ENCODE measurements at places on chromosomes 4 and X. TPM values are rescaled to one million over a fixed set of nuclear protein-coding genes. Genes with fewer than 3 reads are reported as not detected.

Gene CXCL10
- total RNA-seq, result 0.90 TPM

Gene MAB21L2
- total RNA-seq, result 2.0 TPM

Gene YTHDC1
- total RNA-seq, result 67.6 TPM

Gene ADH1A
- 0.17 TPM for total RNA-seq

DNA sequence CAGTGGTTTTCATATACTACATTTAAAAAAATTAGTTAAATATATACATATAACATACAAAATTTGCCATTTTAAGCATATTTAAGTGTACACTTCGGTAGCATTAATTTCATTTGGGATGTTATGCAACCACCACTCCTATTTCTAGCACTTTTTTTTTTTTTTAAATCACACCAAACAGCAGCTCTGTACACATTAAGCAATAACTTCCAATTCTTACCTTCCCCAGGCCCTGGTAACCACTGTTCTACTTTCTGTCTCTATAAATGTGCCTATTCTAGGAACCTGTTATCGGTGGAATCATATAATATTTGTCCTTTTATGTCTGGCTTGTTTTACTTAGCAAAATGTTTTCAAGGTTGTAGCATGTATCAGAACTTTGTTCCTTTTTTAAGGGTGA, 39.1 kb downstream of the TMEM164 start:
- no peak overlapping the region for H3K27ac ChIP-seq
- H3K4me1 ChIP-seq, result no peaks in the 10 kb centered on the region
- H3K27me3 ChIP-seq, result no peaks in the 10 kb centered on the region
- no peak overlapping the region for H3K4me3 ChIP-seq
- DNase-seq, result no peak
- no peaks in the 10 kb centered on the region for H3K36me3 ChIP-seq

DNA sequence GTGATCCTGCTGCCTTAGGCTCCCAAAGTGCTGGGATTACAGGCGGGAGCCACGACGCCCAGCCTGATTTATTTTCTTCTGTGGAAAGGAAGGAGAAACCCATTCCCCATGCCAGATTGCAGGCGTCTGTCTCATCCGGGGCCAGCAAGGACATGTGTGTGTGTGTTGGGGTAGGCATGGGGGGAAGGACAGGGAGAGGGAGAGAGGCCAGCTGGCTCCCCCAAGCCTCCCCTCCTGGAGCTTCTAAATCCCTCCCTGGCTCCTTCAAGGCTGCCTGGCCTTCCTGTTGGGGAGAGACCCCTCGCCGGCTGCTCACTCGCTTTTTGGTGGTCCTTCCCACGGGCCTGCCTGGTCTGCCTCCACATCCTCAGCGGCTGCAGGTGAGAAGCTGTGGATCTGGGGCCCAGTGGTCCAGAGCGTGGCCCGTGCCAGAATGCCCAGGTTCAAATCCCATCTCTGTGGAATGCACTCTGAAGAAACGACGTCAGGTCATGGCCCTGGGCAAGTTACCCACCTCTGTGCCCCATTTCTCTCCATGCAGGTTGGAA, 1.3 kb upstream of the PLXNB3 start:
- no peaks in the 10 kb centered on the region for H3K27me3 ChIP-seq
- H3K4me1 ChIP-seq, result no peaks in the 10 kb centered on the region
- DNase-seq, result no peak
- no peak overlapping the region for H3K27ac ChIP-seq
- no peak overlapping the region for H3K4me3 ChIP-seq
- no peaks in the 10 kb centered on the region for H3K36me3 ChIP-seq

DNA sequence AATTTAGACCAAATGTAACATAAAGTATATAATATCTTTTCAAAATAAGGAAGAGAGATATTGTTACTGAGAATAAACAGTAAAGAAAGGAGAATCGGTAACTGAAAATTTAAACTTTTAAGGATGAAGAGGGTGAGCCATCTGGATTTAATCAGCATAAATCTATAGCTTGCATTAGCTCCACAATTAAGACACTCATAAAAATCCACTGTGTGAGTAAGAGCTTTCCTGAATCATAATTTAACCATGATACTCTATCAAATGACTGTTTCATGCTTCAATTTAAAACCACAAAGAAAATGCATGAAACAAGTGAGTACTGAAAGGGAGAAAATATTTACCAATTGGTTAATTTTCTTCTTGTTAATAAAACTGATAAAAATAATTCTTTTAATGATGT, 951.5 kb upstream of the SLIT2 start:
- H3K27ac ChIP-seq, result no peak overlapping the region
- H3K27me3 ChIP-seq, result no peaks in the 10 kb centered on the region
- no peak overlapping the region for H3K4me3 ChIP-seq
- H3K4me1 ChIP-seq, result no peaks in the 10 kb centered on the region

DNA sequence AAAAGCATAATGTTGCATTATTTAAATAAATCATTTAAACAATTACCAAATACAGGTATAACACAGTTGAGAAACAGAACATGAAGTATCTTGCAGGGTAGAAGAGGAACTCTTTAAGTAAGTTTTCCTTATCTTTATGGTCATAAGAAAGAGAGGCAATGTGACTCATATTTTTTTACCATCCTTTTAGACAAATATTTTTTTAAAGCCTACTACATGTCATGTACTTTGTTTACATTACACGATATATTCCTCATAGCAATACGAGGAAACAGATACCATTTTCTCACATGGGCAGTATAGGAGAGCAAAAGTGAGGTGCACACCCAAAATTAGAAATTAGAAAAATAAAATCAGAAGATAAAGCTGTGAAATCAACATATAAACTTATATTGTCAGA, 49.3 kb upstream of the EPHA5 start:
- no peak for DNase-seq
- H3K4me1 ChIP-seq, result no peaks in the 10 kb centered on the region
- H3K27me3 ChIP-seq, result no peaks in the 10 kb centered on the region
- H3K36me3 ChIP-seq, result no peaks in the 10 kb centered on the region

DNA sequence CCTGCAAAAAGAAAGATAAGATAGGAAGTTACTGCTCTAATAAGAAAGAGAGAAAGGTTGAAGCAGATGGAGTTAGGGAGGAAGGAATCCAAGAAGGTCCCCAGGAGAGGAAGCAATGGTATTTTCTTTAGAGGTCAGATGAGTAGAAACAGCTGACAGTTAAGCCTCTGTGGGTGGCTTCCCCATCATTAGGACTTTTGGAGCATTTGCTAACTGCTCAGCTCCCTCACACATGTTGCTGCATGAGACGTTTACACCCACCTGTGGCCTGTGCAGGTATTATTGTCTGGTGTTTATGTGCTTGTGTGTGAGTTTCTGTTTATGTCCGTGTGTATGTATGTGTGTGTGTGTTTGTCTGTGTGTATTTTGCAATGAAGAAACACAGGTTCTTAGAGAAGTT, 346.8 kb downstream of the RAB28 start:
- H3K4me1 ChIP-seq, result no peaks in the 10 kb centered on the region
- no peak overlapping the region for H3K4me3 ChIP-seq
- no peaks in the 10 kb centered on the region for H3K36me3 ChIP-seq
- DNase-seq, result no peak
- no peaks in the 10 kb centered on the region for H3K27me3 ChIP-seq

DNA sequence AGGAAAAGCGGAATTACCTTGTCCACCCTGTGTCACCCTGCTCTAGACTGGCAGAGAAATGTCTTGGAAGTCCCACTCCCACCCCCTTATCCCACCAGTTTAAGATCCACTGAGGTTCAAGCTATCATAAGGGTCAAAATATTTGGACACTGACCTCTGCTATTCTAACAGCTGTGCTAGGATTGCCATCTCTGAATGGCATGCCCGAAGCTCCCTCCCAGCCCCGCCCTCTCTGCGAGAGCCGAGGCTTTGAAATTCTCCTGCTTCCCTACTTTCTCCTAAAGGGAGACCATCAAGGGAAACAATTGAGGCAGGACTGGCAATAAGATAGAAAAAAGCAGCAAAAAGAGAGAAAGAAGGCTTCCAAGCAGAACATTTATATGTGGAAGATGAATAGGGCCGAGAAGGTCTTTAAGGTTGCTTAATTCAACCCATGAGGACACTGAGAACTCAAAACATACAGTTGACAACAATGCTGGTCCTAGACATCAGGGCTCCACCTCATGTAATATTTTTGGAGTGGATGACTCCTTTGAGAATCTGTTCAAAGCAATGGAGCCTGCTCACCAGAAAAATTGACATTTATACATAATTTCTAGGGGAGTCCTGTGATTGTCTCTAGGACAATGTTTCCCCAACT, 338.7 kb upstream of the F9 start:
- H3K4me1 ChIP-seq, result no peaks in the 10 kb centered on the region
- H3K4me3 ChIP-seq, result no peak overlapping the region
- no peaks in the 10 kb centered on the region for H3K36me3 ChIP-seq
- H3K27ac ChIP-seq, result no peak overlapping the region
- H3K27me3 ChIP-seq, result no peaks in the 10 kb centered on the region
- no peak for DNase-seq

DNA sequence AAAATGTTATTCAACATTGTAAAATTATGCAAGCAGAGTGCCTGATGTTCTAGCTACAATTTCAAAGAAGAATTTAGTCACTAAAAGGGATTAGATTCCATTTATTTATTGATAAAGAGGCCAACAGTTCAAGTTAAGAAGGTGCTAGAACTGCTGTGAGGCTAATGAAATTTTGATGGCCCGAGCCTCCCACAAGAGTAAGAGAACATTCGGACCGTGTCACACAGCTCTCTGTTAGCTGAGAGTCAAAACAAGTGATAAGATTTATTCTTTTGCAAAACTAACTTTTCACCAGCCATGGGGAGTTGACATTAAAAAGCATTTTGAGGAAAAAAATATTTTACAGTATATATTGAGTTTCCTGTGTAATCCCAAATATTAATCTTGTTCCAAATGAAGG, 106.8 kb downstream of the TENM3 start:
- no peaks in the 10 kb centered on the region for H3K4me1 ChIP-seq
- DNase-seq, result no peak
- no peaks in the 10 kb centered on the region for H3K36me3 ChIP-seq

DNA sequence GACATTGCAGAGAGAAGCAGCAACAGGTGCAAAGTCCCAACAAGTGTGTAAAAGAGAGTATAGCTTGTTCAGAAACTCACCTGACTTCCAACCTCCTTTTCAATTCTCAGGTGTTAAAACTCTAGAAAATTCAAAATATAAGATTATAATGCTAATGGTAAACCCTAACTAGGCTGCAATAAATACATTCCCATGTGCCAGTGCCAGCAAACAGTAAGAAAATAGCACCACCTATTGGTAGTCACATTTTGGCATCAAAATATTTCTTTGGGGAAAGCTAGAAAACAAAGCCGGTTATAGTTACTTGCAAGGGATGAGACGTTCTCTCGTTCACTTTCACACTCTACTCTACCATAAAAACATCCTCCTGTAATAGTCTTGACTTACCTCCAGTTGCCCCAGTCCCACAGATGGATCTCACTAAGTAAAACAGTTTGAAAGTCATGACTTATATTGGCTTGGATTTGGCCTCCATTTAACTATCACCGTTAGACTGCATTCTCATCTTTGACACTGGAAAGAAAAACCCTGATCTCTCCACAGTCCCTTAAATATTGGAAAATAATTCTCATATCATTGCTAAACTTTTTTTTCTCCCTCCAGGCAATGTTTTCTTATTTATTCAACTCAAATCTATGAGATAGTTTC, 9.6 kb downstream of the BMP3 start:
- DNase-seq, result no peak
- no peaks in the 10 kb centered on the region for H3K27me3 ChIP-seq
- H3K4me3 ChIP-seq, result no peak overlapping the region
- H3K36me3 ChIP-seq, result no peaks in the 10 kb centered on the region

GRCh38 chr4:48772556-48772955, 7.5 kb downstream of the FRYL start:
- H3K4me1 ChIP-seq, result peaks cover 10% of the 10 kb centered on the region
- H3K36me3 ChIP-seq, result no peaks in the 10 kb centered on the region
- no peaks in the 10 kb centered on the region for H3K27me3 ChIP-seq

DNA sequence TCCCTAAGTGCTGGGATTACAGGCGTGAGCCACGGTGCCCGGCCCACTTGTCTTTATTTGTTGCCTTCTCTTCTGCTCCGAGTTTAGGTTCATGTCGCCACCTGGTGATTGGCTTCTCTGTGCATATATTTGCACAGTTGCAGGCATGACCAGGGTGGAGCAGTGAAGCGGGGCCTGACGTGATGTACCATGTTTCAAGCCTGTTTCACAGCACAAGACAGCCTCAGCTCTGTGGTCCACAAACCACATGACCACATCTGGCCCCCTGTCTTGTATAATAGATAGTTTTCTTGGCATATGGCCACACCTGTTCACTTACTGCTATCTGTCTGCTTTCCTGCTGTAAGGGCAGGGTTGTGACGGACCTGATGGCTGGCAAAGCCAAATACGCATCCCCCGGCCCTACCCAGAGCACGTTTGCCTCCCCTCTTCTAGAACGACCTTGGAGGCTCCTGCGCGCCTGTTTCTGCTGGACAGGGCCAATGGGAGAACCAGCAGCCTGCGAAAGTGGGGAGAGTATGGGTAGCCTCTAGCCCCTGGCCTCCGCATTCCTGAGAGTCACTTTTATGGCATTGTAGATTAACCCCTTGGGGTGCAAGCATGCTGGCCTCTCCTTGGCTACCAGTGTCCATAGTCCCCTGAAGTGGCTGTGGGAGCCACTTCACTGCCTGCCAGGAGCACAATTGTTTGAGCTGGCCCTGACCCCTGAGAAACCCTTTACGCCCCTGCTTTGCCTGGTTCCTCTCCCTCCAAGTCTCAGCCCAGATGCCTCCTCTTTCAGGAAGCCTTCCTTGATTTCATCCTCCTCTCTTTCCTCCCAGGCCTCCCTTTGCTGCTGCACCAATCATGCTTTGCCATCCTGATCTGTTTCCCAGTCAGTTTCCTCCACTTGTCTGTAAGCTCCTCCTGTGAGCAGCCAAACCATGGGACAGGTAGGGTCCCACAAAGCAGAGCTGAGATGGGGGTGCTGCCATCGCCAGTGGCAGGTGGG, 6.0 kb upstream of the SH3TC1 start:
- H3K4me1 ChIP-seq, result peaks cover under 1% of the 10 kb centered on the region
- DNase-seq, result peak; percentile 82
- no peak overlapping the region for H3K27ac ChIP-seq
- no peaks in the 10 kb centered on the region for H3K36me3 ChIP-seq

GRCh38 chr4:37482236-37482913, 203.8 kb downstream of the RELL1 start:
- H3K27ac ChIP-seq, result no peak overlapping the region
- no peak for DNase-seq
- H3K4me1 ChIP-seq, result no peaks in the 10 kb centered on the region
- no peak overlapping the region for H3K4me3 ChIP-seq
- H3K36me3 ChIP-seq, result no peaks in the 10 kb centered on the region

GRCh38 chr4:156547439-156547838, 424.2 kb downstream of the PDGFC start:
- no peaks in the 10 kb centered on the region for H3K36me3 ChIP-seq
- H3K4me3 ChIP-seq, result no peak overlapping the region

Measured in colonic mucosa (tissue), 4 donors.